ENCODE measurements at places on chromosomes 5 and 9.

GRCh38 chr9:7536310-7536939 lies 263.2 kb downstream of the DMAC1 start:
- peak; percentile 18 for DNase-seq

DNA sequence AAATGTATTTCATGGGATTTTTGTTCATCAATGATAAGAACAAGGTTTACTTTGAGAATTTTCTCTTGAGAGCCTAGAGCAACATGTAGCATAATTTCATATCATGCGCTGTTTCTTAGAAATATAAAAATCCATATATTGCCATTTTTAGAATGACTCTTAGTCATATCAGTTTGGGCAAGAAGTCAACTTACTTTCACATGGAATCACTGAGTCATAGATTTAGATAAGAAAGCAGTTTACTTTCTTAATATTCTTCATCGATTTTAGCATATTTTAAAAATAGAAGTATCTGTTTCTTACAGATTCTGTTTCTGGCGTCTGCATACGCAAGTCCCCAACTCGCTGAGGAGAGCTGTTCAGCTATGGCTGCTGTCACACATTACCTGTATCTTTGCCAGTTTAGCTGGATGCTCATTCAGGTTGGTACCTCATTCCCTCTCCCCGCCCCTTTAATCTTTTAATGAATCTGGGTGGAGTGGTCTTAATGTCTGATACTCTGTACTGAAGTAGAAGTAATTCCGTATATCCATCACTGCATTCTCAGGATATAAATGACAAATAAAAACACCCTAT lies 406.6 kb downstream of the ADGRV1 start:
- no peak for DNase-seq

GRCh38 chr9:31023847-31024246 lies 1360.6 kb upstream of the ACO1 start:
- no peak for DNase-seq

- DNase-seq: no peak
Measured at GRCh38 chr5:113256671-113257452, 177.9 kb downstream of the TSSK1B start.

GRCh38 chr5:66143473-66144073 lies 527 bp upstream of the SREK1 start:
- DNase-seq: no peak

- no peak for DNase-seq
Measured at GRCh38 chr9:127884427-127884911, 7.0 kb upstream of the AK1 start.

DNA sequence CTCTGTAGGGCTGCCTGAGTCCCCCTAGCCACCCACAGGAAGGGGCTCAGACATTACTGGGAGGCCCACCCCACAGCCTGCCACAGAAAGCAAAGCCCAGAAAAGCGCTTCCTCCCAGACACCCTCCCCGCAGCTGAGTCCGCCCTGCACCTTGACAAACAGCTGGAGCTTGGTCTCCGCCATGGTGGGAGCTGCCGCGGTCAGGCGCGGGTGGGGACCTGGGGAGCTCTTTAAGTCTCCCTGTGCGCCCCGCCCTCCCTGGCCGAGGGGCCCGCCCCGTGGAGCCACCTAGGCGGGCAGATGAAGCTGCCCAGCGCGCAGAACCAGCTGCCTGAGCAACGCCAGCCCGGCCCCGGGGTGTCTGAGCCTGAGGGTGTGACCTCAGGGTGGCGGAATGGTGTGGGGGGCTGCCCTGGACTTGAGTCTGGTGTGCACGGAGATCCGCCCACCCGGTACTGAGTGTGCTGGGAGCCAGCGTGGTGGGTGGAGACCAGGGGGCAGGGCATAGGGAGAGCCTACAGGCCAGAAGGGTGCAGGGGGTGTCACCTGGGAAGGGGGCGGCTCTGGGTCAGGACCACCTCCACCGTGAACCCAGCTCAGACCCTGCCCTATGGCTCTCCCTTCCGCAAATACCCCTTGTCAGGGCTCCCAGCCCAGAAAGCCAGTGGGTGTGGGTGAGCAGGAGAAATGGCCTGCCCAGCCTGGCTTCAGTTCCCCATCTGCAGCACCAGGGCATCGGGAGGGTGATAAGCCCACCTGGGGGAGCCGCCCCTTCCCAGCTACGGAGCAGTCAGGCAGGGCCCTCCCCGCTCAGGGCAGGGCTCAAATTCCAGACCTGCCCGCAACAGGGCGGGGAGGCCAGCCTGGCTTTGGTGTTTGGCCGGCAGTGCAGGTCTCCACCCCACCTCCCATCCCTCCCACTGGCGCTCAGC lies at the start of gene CLIC3:
Gene CLIC3 (minus strand): TSS at position 208 of the 932 bp plus-strand sequence. CDS start 25 bp downstream, at position 183.
- peak; percentile 51 for DNase-seq

DNA sequence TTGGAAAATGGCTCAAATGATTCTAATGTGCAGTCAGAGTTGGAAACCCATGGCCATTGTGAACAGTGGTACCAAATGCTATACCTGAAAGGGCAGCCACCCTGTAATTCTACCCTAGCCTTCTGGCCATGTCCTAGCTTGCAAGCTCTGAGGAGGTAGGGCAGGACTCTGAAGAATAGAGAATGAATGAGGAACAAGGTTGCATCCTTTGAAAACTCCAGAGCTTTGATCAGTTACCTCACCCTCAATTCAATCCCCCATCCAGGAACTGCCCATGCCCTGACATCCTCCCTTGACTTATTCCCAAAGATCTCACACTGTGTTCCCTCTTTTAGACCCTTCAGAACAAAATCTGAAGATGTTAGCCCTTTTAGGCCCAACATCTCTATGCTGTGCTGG lies 17.8 kb upstream of the ERMP1 start:
- peak; percentile 19 for DNase-seq

GRCh38 chr5:113112435-113112834 lies 135.8 kb downstream of the DCP2 start:
- DNase-seq: no peak

DNA sequence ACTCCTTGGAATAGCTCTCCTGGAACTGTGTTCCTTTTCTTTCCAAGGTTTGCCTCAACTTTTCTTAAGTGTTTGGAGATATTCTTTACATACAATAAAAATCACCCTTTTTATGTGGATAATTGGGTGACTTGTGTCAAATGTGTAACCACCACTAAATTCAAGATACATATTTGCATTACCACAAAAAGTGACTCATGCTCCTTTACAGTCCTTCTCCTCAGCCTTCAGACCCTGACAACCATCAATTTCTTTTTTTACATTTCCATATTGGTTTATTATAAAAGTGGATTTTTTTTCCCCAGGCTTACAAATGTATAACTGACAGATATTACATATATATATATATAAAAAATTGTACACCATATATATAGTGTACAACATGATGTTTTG lies 372.0 kb upstream of the KCNN2 start:
- DNase-seq: no peak

DNA sequence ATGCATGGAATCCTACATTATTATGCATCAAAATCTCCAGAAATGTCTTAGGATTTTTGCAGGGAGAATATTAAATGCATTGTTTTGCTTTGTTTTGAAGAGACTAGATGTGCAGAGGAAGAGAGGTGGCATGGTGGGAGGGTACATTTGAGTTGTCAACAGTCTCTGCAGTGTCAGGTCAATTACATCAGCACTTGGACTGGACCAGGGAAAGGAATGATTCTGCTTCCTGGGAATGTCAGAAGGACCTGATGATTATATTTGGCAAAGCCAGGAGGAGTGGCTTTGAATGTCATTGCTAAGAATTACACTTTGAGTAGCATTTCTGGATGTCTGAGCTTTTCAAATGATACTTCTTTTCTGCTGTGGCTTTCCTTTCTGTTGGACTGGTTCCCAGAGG lies 17.5 kb upstream of the TMEFF1 start:
- no peak for DNase-seq

DNA sequence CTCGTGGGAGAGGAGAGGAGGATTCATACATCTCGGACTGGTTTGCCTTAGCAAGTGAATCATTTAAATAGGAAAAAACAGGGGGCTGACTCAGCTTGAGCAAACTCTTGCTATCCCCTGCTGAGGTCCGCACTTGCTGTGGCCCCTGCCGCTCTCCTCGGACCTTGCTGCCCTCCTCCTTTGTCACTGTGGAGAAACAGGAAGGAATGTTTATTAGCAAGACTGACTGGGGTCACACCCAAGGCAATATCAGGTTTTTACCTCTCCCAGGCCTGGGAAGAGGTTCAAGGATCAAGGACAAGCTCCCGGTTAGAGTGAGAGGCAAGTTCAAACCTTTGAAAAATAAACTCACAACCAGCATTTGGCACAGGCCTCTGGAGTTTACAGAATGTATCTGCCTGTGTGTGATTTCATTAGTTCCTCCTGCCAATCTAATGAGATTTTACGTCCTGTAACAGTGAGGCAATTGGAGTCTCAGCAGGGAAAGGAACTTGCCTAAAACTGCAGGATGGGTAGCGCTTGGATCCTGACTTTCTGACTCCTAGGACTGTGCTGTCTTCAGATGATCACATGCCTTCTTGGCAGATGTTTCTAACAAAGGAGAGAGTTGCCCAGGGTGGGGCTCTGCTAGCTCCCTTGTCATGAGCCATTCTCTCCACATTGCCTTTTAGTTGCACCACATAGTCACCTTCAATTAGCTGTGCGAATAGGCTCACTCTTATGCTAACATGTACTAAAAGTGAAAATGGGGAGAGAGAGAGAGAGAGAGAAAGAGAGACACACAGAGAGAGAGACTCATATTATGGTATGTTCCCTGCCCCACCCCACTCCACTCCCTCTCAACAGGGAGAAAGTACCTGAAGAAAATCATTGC lies 108.6 kb upstream of the CDKN2B start:
- no peak for DNase-seq

GRCh38 chr9:86641970-86642369 lies 287.8 kb upstream of the TUT7 start:
- no peak for DNase-seq

- no peak for DNase-seq
Measured at GRCh38 chr5:14666357-14666756, 1.8 kb downstream of the OTULIN start.

DNA sequence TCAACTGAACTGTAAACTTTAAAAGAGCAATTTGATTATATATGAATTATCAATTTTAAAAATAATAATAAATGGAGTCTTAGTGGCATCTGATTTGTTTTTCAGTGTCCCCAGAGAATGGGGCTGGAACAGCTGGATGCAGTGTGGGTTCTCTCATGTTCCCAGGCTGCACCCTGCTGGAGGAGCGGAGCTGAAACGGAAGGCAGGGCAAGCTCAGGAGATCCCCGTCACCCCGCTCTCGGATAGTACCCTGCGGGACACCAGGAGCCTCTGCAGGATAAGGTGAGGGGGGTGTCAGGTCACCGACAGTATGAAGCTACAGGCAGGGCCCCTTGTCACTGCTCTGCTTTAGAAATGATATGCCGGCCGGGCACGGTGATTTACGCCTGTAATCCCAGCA lies 57.3 kb downstream of the S1PR3 start:
- no peak for DNase-seq

GRCh38 chr9:126514037-126514821 lies 99.5 kb upstream of the LMX1B start:
- peak; percentile 19 for DNase-seq

- DNase-seq: no peak
Measured at GRCh38 chr5:35755966-35756365, 100.7 kb upstream of the IL7R start.

DNA sequence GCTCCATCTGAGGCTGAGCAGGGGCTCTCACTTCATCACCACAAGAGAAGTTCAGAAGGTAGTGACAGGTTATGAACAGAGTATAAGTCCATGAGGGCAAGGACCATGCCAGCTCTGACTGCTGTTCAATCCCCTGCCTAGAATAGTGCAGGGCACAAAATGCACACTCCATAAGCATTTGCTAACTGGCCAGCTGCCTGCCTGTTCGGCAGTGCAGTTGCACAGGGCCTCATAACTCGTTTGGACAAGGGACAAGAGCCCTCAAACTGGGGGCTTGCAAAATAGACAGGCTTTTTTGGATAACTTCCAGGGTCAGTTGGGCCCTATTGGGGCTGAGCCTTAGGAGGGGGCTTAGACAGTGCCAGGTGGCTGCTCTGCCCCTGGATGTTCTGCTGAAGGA lies 21.1 kb downstream of the SPARC start:
- DNase-seq: no peak

DNA sequence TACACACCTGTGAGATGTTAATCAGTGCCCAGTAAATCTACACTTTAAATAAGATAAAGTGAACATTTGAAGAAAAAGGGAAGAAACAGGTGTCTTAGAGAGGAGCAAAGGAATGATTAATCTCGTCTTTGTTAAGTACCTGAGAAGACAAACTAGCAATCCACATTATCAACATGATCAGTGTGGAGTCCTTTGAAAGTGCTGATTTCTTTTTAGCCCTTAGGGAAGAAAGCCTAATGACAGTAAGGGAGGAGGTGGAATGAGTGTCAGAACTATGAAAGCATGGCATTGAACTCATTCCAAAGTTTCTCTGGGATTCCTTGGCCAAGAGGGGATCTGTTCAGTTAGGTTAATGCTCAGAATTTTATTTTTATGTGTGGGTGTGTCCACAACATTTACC lies 1109.0 kb upstream of the ACO1 start:
- no peak for DNase-seq

- no peak for DNase-seq
Measured at GRCh38 chr5:6448141-6448491, 543 bp upstream of the UBE2QL1 start.

DNA sequence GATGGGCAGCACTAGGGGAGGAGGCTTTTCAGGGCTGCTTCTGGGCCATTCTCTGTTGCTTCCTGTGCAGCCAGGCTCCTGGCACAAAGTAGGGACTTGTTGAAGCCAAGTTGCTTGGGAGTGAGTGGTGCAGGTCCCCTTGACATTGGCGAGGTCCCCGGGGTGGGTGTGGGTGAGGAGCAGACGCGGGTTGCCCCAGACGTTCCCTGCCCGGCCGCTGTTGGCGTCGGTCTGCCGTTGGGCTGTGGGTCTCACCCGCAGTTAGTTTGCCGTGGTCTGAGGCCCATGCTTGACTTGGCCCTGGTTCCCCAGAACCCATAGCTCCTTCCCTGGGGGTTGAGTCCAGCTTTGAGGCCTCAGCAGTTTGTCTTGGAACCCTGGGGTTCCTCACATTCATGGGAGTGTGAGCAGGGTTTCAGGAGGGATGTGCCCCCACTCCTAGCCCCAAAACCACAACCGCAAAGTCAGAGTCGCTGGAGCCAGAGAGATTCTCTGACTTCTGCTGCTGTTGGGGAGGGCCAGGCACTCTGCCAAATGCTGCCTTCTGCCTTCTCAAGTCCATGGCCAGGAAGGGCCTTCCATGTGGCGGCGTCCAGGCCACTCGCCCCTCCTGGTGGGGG lies 77.5 kb downstream of the RXRA start:
- peak; percentile 94 for DNase-seq

DNA sequence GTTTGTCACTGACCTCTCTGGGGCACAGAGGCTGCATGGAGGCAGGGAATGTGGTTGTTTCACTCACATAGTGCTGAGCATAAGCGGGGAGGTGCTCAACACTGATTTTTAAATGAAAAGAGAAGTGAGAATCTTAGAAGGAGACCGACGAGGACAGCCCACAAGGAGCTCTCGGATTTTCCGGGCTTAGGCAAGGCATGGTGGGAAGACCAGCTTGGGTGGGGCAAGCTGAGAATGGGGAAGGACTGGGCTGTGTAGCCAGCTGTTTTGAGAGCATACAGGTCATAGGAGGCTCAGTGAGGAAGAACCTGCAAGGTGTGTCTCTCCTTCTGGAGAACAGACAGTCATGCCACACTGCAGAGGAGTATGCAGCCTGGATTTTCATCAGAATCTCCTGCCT lies 86.0 kb upstream of the TNFSF8 start:
- DNase-seq: peak; percentile 70

All from MV-4-11 (cell line).